ENCODE measurements at places on chromosomes 4 and X.

DNA sequence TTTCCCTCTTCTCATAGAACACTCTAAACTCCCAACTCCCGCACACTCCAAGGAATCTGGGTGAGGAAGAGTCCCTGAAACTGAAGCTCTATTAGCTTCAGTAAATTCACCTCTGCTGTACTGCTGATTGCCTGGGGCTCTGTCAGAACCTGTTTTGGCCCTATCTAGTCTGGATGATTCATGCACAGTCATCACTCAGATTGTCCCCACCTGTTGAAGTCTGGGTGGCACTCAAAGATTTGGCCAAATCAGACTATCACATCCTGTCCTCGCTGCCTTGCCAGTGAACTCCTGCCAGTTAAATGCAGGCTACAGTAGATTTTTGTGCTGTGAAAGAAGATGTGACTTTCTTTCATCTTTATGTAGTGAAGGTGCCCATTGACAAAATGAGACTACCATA is 63.5 kb upstream of the EMCN start:
- DNase-seq = peak; percentile 1

DNA sequence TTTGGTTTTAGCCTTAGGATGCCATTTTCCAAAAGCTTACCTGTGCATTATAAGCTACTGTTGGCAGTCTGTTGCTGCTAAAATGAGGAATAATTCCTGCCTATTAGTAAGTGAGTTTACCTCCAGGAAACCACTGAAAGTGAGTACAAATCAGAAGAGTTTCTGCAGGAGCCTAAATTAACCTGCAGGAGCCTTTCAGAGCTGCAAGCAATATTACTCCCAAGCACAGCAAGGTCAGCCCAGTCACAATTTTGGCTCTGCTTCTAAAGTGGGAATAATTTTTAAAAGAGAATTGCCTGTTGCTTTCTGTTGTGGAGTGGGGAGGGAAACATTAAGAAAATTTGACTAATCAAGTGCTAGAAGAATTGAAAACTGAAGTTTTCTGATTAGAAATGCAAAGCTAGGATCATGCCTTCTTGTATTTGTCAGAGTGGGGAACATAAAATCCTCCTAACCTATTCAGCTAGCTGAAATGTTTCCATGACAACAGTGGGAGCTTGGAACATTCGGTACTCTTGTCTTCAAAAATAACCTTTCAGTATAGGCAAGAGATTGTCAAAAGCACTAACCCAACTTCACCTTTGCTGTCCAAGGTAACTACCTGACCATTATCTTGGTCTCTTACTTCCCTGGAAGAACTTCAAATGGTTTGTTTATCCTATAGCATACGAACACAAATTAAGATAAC is 193.2 kb downstream of the COMMD8 start:
- DNase-seq = no peak

DNA sequence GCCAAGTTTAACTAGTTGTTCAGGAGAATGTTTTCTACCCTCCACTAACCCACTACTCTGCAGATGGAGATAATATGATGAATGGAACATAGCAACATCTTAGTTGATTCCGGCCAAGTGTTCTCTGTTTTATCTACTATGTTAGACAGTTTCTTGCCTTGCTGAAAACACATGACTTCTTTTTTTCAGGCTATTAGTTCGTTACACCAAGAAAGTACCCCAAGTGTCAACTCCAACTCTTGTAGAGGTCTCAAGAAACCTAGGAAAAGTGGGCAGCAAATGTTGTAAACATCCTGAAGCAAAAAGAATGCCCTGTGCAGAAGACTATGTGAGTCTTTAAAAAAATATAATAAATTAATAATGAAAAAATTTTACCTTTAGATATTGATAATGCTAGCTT is 13.3 kb downstream of the ALB start:
- DNase-seq = no peak

- DNase-seq = peak; percentile 69
These were observed 52.4 kb downstream of the SEPTIN11 start for GRCh38 chr4:77001907-77002306.

DNA sequence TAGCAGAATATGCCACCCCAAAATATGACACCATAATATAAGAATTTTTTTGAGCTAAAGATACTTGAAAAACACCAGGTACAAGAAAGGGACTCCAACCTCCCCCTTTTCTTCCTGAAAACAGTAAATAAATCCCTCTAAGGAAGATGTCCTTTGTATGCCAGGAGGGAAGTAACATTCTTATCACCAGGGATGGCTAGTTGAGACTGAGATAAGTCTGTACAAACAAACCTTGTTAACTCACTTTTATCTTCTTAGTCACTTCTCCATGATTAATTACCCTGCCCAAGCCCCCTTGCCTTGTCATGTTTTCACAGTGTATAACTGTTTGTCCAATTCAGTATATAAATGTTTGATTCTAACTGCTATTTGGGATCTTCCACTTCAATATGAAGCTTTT is 888.0 kb downstream of the PCDH18 start:
- DNase-seq = no peak

DNA sequence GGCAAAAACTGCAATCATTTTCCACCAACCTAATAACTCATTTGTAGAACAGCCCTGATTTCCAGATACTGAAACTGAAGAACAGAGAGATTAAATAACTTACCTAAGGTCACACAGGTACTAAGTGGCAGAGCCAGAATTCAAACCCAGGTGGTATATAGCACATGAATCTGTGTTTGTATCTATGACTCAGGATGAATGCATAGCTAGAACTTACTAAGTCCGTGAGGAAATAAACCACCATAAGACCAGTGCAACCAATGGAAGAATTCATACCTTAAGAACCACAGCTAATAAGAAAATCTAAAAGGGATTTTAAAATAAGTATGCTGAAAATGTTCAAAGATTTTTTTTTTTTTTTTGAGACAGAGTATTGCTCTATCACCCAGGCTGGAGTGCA is 1.5 kb upstream of the PLAC1 start:
- DNase-seq = no peak

- no peak for DNase-seq
These were observed 97.0 kb upstream of the PJA1 start for GRCh38 chrX:69262036-69262936.

- no peak for DNase-seq
These were observed 263.8 kb downstream of the ARHGAP24 start for GRCh38 chr4:85738721-85739120.

GRCh38 chr4:140096483-140096861 is 57.5 kb downstream of the MAML3 start:
- DNase-seq = no peak

GRCh38 chr4:25970226-25970675 is 56.2 kb downstream of the SMIM20 start:
- peak; percentile 53 for DNase-seq

- no peak for DNase-seq
These were observed 32.1 kb downstream of the TAPT1 start for GRCh38 chr4:16194214-16194613.

DNA sequence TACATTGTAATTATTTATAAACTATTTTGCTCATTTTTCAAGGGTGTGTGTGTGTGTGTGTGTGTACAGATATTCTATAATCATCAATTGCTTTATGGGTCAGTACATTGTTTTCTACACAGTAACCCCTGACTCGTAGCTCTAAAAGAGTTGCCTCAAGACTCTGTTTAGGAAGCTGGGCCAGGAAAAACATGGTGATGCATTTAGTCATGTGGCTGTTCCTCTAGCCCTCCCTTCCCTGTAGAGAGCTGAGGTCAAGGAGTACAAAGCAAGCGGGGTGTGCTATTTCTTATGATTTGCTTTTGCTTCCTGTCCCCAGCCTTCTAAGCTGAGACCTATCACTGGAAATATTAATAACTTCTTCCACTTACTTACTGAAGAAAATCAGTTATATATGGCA is 34.8 kb upstream of the SPANXD start:
- peak; percentile 28 for DNase-seq

- no peak for DNase-seq
These were observed 5.9 kb upstream of the UTP14A start for GRCh38 chrX:129900054-129900453.

- no peak for DNase-seq
These were observed 45.8 kb downstream of the TACR3 start for GRCh38 chr4:103673983-103674382.

GRCh38 chrX:116667346-116668134 is 204.8 kb upstream of the CT83 start:
- no peak for DNase-seq

GRCh38 chr4:174859904-174860303 is 30.9 kb upstream of the GLRA3 start:
- no peak for DNase-seq

GRCh38 chr4:19987746-19988145 is 264.0 kb upstream of the SLIT2 start:
- DNase-seq = peak; percentile 70

DNA sequence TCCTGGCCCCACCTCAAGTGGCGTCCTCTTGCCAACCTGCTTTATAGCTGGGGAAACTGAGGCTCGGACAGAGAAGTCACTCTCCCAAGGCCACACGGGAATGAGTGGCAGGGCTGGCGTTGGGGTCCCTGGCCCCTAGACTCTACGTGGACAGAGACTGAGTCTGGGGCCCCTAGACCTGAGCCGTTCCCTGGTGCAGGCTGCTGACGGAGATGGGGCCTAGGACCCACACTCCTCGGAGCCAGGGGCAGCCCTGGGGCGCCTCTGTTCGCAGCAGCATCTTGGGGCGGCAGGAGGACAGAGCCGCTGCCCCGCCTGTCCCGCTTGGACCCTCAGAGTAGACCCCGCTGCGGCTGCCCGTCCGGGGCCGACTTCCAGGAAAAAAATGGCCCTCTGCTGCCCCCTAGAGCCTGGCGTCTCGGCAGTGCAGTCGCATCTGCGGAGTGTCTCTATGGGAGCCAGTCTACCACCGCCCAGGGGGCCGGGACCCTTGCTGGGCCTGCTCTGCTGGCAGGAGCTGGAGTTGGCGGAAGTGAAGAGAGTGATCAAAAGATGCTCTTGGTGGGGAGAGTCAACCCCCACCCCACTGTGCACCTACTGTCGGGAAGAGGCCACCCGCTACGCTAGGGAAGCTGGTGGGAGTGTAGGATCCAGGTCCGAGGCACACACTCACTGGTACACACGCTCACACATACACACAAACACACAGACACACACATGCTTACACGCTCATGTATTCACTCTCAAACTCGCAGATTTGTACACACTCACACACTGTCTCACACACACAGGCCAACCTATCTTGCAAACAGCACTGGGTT is 220.1 kb downstream of the AFAP1 start:
- DNase-seq = peak; percentile 38

- no peak for DNase-seq
These were observed 17.2 kb downstream of the TRMT44 start for GRCh38 chr4:8457646-8458252.

DNA sequence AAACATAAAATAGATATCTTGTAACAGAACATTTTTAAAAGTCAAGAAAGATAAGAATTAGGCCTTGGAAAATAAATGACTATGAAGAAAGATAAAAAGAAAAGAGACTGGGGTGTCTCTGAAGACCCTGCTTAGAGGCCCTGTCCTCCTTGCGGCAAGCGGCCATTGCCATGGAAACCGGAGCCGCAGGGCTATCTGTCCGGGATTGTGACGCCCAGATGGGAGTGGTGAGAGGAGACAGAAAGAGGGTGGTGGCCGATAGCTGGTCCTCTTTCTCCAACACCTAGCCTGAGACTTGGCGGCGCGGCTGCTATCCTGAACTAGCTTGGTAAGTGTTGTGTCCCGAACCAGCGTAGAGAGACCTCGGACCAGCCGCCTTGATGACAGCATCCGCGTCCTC is at the start of gene DUSP21:
DUSP21 (plus strand) TSS at position 269 of the 400 bp plus-strand sequence; CDS start at position 381, 112 bp downstream.
- DNase-seq = no peak

DNA sequence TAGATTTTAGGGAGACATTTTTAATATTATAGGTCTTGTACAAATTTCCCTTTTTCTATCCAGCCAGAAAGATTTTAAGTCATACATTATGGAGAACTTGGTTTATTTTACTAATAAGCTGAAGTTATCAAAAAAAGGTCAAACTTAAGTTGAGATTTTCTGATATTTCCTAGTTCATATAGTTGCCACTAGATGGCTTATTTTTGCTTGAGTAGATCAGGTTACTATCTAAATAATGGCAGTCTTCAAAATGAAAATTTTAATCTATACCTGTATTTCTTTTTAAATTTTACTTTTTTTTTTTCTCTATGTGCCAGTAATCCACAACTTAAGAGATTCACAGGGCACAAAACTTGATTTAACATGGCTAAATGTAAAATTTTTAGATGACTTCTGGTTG is 52.3 kb downstream of the USP9X start:
- DNase-seq = peak; percentile 2

- DNase-seq = no peak
These were observed 465.8 kb downstream of the NAF1 start for GRCh38 chr4:162700815-162701361.

DNA sequence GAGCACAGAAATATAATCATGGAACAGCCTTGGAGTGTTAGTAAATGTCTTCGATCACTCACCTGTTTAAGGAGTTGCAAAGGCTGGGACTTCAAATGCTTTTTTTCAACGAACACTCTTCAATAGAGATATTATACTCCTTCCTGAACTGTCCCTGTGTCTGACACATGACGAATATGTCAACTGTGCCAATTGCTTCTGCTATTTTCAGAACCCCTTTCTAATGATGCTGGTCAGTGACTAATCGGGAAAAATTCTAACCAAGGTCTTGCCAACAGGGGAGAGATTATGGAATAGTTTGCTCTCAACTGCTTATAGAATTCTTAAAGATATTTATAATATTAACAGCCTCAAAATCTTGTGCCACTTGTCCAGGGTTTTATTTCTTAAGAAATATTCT is 8.5 kb upstream of the KLHL34 start:
- DNase-seq = peak; percentile 0

DNA sequence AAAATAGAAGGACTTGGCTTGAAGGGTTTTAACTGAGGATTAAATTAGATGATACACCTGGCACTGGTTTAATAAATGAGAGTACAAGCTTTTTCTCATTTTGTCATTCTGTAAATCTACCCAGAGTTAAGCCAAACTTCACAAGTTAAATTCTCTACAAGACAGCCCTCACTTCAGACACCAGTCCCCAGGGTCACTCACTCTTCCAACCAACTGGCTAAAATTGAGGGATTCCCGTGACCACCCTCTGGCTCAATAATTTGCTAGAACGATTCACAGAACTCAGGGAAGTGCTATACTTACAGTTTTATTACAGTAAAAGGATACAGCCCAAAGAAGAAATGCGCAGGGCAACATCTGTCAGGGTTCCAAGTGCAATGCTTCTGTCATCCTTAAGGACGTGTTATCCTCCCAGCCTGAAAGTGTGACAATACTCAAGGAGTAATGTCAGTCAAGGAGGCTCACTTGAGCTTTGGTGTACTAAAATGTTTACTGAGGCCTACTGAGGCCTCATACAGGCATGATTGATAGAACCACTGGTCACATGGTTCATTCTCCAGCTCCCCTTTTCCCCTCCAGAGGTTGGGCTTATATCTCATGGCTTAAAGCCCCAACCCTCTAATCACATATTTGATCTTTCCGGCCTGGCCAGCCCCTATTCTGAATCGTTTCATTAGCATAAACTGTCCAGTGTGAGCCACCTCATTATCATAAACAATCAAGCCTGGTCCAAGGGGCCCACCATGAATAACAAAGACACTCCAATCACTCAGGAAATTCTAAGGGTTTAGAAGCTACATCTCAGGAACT is 9.6 kb upstream of the TMSB4X start:
- DNase-seq = no peak

DNA sequence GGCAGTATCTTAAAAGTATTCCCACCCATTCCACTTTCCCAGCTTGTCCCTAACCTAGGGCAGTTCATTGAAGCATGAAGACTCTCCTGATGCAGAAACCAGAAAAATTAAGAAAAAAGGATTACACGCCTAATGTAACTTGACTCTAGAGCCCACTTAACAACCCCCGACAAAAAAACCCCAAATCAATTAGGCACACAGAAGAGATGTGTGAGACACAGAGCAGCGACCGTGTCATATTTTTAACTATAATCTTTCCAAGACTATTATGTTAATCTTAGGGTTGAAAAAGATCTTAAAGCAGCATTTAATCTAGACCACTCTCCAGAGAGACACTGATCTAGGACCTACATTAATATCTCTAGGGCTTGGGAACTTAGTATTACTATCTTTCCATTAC is 1.3 kb downstream of the YTHDC1 start:
- DNase-seq = no peak
